ENCODE measurements at places on chromosomes 7 and 10.
A peak's percentile ranks its signal among the peaks of the same experiment; 100 is the strongest.

DNA sequence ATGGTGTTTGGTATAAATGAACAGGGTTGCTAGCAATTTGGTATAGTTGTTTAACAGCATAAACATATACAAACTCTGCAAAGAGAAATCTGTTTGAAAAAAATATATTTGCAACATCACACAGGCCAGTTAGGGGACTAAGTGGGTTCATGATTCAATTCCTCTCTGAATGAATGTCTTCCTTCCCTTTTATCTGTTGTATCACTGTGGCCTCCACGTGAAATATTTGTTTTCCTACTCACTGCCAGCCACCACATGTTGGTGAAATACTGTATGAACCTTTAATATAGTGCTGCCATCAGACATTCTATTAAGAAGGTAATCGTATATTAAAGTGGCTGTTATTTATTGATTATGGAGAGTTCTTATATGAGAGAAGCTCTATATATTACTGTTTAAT is 157.0 kb downstream of the ARID5B start:
- no peak for DNase-seq

GRCh38 chr10:68471586-68472408 is at the start of gene DNA2:
Gene DNA2, minus strand, starts transcription at chr10:68471973. Its CDS starts 109 bp downstream, at chr10:68471864.
- peak; percentile 74 for DNase-seq

GRCh38 chr10:48564466-48565160 is 40.3 kb downstream of the ARHGAP22 start:
- DNase-seq: no peak

DNA sequence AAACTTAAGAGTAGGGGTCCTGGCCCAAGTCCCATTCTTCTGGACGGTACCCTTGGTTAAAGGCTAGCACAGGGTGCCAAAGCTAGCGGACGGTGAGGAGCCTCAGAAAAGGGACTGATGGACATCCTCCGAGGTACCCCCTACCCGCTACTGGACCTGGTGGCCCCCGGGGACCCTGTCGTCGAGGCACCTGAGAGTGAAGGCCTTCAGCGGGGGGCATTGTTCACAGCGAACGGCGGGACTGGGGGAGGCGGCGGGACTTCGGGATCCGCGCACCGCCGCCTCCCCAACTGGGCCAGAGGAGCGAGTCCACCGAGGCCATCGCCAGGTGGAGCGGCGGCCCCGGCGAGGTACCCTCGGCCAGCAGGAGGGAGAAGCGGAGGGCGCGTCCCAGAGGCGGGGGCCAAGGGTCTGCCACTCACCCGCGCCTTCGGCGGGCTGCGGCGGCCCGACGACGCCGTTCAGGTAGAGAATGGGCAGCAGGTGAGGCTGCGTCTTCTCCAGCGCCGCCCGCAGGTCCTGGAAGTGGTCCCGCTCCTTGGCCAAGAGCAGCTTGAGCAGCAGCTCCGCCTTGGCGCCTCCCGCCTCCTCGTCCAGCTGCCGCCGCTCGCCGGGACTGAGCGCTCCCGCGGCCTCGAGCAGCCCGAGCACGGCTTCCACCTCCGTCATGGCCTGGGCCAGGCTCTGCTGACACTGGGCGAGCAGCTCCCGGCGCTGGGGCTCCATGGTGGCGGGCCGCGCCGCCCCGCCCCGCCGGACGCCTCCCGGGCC is 575 bp downstream of the DLG5 start:
- DNase-seq: peak; percentile 25

DNA sequence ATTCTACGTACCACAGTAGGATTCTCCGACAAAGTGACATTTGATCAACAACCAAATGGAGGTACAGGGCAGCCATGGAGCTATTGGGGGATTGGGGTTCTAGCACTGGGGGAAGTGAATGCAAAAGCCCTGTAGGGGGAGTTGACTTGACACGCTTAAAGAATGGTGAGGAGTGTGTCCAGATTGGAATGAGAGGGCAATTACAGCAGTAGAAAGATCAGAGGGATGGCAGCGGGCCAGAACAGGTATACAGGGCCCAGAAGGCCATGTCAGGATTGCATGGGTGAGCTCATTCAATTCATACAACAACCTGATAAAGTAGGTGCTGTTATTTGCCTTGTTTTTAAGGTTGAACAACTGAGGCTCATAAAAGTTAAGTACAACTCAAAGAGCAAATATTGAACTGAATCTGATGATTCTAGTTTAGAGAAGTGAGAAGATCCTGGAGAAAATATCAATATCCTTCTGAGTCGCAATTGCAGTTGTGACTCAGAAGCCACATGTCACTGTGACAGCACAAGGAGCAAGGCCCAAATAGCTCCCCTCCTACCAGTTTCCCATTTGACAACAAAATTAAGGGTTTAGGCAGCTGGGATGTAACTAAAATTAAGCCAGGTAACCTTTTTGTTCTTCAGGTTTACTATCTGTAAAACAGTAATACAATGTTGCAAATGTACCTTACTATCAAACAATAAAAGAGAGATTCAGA is 28.0 kb upstream of the CTTNBP2 start:
- DNase-seq: peak; percentile 68

DNA sequence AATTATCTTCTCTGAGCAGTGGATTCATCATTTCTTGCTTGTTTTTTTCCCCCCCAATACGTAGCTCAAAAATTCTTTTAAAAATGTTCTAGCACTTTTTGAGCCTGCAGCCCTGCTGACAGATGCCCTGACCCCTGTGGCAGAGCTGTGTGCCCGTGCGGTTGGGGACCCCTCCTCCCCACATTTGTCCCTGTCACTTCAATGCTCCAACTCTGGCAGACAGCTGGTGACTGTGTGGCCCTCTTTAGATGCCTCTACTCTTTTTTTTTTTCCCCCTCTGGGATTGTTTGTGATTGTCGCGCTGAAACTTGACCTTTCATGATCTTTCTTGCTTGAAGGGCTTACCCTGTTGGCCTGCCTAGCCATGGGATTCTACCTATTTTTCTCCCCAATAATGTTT is 214.1 kb downstream of the TMEM178B start:
- no peak for DNase-seq

- DNase-seq: peak; percentile 16
Observed at GRCh38 chr10:61779950-61780659, 117.4 kb downstream of the CABCOCO1 start.

- no peak for DNase-seq
Observed at GRCh38 chr10:63843107-63843506, 321.9 kb downstream of the REEP3 start.

DNA sequence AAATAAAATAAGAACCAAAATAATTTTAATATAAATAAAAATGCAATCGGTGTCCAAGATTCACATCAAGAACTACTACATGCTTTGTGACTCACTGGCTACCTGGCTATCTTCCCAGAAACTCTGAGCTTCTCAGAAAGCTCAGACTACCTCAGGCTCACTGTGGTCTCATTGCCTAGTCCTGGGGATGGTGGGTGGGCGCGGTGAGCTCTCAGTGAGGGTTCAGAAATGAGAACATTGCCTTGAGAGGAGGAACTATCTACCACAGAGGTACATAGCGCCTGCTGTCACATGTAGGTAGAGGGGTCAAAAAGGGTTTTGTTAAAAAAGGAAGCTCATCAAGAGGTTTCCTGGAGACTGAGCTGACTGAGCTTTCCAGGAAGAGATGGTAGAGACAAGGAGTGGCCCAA is 108.0 kb downstream of the WDFY4 start:
- no peak for DNase-seq

GRCh38 chr7:2812114-2812487 is 32.0 kb downstream of the GNA12 start:
- no peak for DNase-seq

DNA sequence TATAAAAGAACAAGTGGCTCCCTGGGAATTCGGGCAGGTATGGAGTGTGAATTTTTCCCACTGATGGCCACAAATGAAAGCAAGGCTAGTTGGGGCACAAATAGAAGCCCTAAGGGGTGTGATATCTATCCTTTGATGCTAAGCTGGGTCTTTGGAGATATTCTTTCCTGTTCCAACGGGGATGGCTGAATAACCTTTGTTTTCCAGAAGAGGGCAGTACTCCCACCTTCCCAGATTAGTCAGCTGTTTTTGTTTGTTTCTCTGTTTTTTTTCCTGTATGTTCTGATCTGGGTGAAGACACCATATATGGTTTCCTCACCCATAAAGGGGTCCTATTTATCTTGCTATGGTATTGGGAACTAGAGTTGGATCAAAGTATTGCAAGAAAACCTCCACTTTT is 947.7 kb upstream of the SORCS1 start:
- DNase-seq: no peak

- no peak for DNase-seq
Observed at GRCh38 chr10:45404087-45404769, 30.2 kb downstream of the ALOX5 start.

DNA sequence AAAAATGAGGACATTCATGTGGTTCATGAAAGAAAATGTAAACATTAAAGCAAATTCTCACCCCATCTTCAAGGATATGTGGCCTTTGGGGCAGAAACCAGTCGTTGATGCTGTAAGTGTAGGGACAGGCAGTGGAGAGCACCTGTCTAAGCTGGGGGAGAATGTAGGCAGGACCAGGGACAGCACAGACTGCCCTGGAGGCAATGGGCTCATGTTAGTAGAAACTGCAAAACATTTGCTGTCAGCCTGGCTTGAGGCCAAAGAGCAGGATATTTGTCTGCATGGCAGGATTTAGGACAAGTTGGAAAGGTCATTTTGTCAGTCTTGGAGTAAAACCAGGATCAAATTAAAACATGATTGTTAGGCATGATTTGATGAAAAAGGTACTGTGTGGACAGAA is 211.6 kb upstream of the AGK start:
- no peak for DNase-seq

DNA sequence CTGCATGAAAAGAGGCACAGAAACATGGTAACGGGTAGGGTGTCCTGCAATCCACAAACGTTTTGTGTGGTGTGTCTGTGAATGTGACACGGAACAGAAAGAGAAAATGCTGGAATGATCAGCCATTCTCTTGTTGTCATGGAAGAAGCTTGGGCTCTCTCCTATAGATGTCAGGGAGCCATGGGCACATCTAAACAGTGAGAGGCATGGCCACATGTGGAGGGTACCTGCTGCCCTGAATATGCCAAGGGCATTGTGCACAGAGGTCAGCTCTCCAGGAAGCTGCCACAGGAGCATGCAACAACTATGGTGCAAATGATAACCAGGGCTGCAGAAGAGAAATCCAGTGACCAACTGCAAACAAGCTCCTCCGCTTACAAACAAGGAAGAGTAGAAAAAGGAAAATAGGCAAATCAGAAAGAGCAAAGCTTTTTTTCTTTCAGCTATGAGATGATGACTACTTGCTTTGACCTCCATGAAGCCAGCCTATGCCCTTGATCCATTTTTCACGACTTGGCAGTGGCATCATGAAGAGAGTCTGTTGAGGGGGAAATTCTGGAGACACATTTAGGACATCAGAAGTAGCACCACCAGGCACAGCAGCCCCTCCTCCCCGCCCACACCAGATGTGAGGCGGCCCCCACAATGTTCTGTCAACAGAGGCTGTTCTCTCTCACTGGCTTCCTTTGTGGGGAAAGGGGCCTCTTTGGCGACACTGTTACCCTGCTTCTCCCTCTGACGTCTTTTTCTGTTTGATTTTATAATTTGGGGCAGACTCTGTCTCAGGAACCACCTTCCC is 4.8 kb upstream of the PDE1C start:
- no peak for DNase-seq

GRCh38 chr10:68895041-68895440 is 6.1 kb upstream of the DDX50 start:
- no peak for DNase-seq

GRCh38 chr7:27998382-27998781 is 182.2 kb downstream of the JAZF1 start:
- DNase-seq: no peak

- DNase-seq: no peak
Observed at GRCh38 chr10:15516256-15517085, 145.4 kb upstream of the FAM171A1 start.

GRCh38 chr10:101939008-101939648 is 95.5 kb upstream of the KCNIP2 start:
- DNase-seq: no peak

DNA sequence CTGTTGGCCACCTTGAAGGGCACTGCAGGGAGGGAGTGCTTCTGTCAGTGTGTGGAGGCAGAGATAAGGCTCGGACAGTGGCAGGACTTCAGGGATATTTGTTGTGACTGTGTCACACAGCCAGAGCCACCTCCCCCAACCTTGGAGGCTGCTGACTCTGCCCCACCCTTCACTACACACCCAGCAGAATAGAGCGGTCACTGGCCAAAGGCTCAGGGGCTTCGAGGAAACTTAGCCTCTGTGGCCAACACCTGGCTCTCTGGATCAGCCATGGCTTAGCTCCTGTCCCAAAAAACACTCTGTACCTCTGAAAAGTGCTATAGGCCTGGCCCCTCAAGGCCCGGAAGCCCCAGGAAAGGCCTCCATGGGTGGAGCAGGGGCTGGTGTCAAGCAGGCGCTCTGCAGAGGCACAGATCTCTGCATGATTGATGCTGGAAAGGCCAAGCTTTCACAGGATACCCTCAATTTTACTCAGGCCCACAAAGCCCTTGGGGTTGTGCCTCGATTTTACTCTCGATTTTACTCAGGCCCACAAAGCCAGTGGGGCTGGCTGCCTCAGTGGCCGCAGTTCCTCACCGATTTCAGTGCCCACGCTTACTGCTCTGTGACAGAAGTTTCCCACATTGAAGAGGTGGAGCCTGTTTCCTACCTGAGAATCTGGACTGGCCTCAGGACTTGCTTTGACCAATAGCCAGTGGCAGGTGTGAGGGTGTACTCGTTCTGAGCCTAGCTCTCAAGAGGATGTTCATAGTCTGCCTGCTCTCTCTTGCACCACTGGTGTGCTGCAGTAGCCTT is 113.2 kb upstream of the GPR26 start:
- DNase-seq: no peak

GRCh38 chr10:71285180-71285545 is 33.9 kb upstream of the SLC29A3 start:
- peak; percentile 28 for DNase-seq

- DNase-seq: no peak
Observed at GRCh38 chr10:21530641-21531040, 3.4 kb upstream of the MLLT10 start.

GRCh38 chr7:156547884-156548561 is 92.6 kb upstream of the RNF32 start:
- DNase-seq: no peak

- DNase-seq: no peak
Observed at GRCh38 chr10:124653811-124654651, 90.1 kb downstream of the FAM53B start.

DNA sequence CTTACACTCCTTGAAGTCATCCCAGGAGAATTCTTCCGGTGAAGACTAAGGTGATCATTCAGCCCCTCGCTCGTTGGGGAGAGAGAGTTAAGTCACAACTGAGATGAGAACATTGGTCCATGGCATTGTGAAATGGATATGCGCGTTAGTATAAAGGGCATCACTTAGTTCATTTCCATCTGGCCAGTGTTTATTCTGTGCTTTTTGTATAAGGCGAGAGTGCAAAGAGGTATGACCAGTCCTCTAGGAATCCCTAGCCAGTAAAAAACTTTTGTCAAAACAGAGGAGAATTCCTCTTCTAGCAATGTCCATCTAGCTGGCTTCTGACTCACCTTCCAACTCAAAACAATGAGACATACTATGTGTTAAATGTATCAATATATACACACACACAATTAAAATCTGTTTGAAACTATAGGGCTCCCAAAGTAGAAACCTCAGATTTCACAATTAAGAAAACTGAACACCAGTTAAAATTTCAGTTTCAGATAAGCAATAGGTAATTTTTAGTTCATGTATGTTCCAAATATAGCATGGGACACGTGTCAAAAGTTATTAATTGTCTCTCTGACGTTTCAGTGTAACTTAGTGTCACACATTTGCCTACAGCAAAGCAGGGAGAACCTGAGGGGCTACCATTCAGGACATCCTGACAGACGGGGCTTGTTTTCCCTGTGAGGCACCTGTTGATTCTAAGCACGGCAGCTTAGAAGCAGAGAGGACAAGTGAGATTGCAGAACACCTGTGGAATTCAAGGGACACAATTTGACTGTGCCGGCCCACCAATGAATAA is 158.9 kb downstream of the KLF6 start:
- DNase-seq: no peak

GRCh38 chr7:138515001-138515528 is 55.0 kb downstream of the TRIM24 start:
- DNase-seq: no peak
